ENCODE measurements at places on chromosomes 4 and X.

GRCh38 chr4:98950925-98951324 lies 22.0 kb upstream of the EIF4E start:
- H3K4me3 ChIP-seq = no peak overlapping the region
- no peaks in the 10 kb centered on the region for H3K4me1 ChIP-seq
- H3K27me3 ChIP-seq = no peaks in the 10 kb centered on the region
- no peak for DNase-seq
- H3K27ac ChIP-seq = no peak overlapping the region

GRCh38 chrX:126552313-126553022 lies at the start of gene DCAF12L1:
Gene DCAF12L1 (minus strand): TSS chrX:126552814. CDS start chrX:126552608, 206 bp downstream.
- no peaks in the 10 kb centered on the region for H3K36me3 ChIP-seq
- DNase-seq = no peak
- H3K27ac ChIP-seq = no peak within 1 kb of the TSS
- no peaks in the 10 kb centered on the region for H3K27me3 ChIP-seq
- no peaks in the 10 kb centered on the region for H3K4me1 ChIP-seq

DNA sequence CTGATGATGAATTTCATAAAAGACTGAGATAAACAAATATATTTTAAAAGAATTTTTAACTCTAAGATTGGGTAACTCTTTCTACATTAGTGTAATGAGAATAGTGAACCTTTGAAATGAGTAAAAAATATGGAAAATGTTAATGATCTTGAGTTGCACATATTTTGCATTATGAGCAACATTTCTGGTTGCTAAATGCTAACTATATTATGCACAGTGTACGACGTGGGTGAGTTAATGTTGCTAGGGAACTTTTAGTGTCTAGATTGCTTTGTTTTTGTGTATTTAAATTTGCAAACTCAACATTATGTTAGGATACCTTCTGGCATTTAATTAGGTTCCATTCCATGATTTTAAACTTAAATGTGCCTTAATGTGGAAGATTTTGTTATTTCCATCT lies 612.9 kb upstream of the GALNT7 start:
- DNase-seq = no peak
- H3K27ac ChIP-seq = no peak overlapping the region
- H3K4me3 ChIP-seq = no peak overlapping the region
- no peaks in the 10 kb centered on the region for H3K4me1 ChIP-seq
- no peaks in the 10 kb centered on the region for H3K36me3 ChIP-seq
- no peaks in the 10 kb centered on the region for H3K27me3 ChIP-seq

DNA sequence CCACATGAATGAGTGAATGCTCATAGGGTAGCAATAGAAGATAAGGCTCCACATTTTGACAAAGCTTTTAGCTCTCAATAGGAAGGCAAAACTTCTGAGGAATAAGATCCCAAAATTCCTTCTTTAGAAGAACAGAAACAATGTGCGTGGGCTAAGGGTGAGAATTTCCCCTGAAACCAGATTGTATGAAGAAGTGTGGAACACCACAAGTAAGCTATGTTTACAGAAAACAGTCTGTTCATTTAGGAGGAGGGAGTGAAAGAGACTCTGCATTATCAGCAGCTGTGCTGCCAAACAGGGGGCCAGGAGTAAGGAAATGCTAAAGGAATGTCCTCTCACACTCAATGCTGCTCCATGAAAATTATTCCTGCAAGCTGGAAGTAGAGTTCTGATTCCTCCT lies 851.6 kb downstream of the CENPC start:
- H3K4me1 ChIP-seq = no peaks in the 10 kb centered on the region
- H3K4me3 ChIP-seq = no peak overlapping the region
- H3K27me3 ChIP-seq = no peaks in the 10 kb centered on the region
- no peaks in the 10 kb centered on the region for H3K36me3 ChIP-seq
- H3K27ac ChIP-seq = no peak overlapping the region

- no peaks in the 10 kb centered on the region for H3K4me1 ChIP-seq
- DNase-seq = no peak
- H3K4me3 ChIP-seq = no peak overlapping the region
- no peaks in the 10 kb centered on the region for H3K27me3 ChIP-seq
- H3K27ac ChIP-seq = no peak overlapping the region
- H3K36me3 ChIP-seq = no peaks in the 10 kb centered on the region
Measured at GRCh38 chr4:32932156-32932555, 2212.0 kb downstream of the PCDH7 start.
